ENCODE measurements at places on chromosomes 11 and 22. TPM values are rescaled to one million over a fixed set of nuclear protein-coding genes. Genes with fewer than 3 reads are reported as not detected.

IGF2 gene
- 70.5 TPM for total RNA-seq

NAV2 gene
- 6.3 TPM for total RNA-seq

GPHA2 gene
- not detected for total RNA-seq

GUCY1A2 gene
- total RNA-seq = 4.4 TPM

ME3 gene
- 2.7 TPM for total RNA-seq

TXNRD2 gene
- 30.2 TPM for total RNA-seq

MAPK8IP1 gene
- 0.89 TPM for total RNA-seq

OR51M1 gene
- total RNA-seq = not detected

MRGPRX4 gene
- not detected for total RNA-seq

PLEKHB1 gene
- 1.3 TPM for total RNA-seq

TBX1 gene
- 0.17 TPM for total RNA-seq

FXYD6 gene
- 6.5 TPM for total RNA-seq

PHLDB1 gene
- total RNA-seq = 15.4 TPM

CFAP300 gene
- total RNA-seq = not detected

PELI3 gene
- 5.4 TPM for total RNA-seq

OR56A1 gene
- under 0.01 TPM for total RNA-seq

MCHR1 gene
- total RNA-seq = 1.5 TPM

TMPRSS5 gene
- total RNA-seq = 0.25 TPM

INSC gene
- total RNA-seq = 0.25 TPM

NLRP10 gene
- total RNA-seq = not detected

DGAT2 gene
- total RNA-seq = 64.0 TPM

OVCH2 gene
- total RNA-seq = not detected

LRRN4CL gene
- not detected for total RNA-seq

DCDC1 gene
- total RNA-seq = 1.9 TPM

BET1L gene
- total RNA-seq = 23.3 TPM

MRGPRE gene
- 0.23 TPM for total RNA-seq

MPZL2 gene
- 17.2 TPM for total RNA-seq

RIC3 gene
- 9.8 TPM for total RNA-seq

P2RX3 gene
- 0.28 TPM for total RNA-seq

FGF4 gene
- not detected for total RNA-seq

BARX2 gene
- not detected for total RNA-seq

SCGB2A2 gene
- not detected for total RNA-seq

OR51Q1 gene
- not detected for total RNA-seq

APOA4 gene
- total RNA-seq = 0.89 TPM

PRG3 gene
- 4.9 TPM for total RNA-seq

BDNF gene
- 0.28 TPM for total RNA-seq

CEND1 gene
- not detected for total RNA-seq

HRAS gene
- total RNA-seq = 8.6 TPM

MPPED2 gene
- total RNA-seq = 0.37 TPM

MMP27 gene
- not detected for total RNA-seq

MFRP gene
- total RNA-seq = not detected

FAM83F gene
- 1.2 TPM for total RNA-seq

GLYATL1 gene
- total RNA-seq = 64.9 TPM

DRD4 gene
- not detected for total RNA-seq

POLR3H gene
- 21.9 TPM for total RNA-seq

RAC2 gene
- 4.0 TPM for total RNA-seq

AMPD3 gene
- total RNA-seq = 7.4 TPM

SLC15A3 gene
- 20.9 TPM for total RNA-seq

PATE2 gene
- total RNA-seq = not detected

SMIM35 gene
- not detected for total RNA-seq

VSIG10L2 gene
- total RNA-seq = not detected

PIH1D2 gene
- total RNA-seq = 0.42 TPM

Measured in liver (tissue), 10 donors.